ENCODE measurements at places on chromosomes 4 and X.

DNA sequence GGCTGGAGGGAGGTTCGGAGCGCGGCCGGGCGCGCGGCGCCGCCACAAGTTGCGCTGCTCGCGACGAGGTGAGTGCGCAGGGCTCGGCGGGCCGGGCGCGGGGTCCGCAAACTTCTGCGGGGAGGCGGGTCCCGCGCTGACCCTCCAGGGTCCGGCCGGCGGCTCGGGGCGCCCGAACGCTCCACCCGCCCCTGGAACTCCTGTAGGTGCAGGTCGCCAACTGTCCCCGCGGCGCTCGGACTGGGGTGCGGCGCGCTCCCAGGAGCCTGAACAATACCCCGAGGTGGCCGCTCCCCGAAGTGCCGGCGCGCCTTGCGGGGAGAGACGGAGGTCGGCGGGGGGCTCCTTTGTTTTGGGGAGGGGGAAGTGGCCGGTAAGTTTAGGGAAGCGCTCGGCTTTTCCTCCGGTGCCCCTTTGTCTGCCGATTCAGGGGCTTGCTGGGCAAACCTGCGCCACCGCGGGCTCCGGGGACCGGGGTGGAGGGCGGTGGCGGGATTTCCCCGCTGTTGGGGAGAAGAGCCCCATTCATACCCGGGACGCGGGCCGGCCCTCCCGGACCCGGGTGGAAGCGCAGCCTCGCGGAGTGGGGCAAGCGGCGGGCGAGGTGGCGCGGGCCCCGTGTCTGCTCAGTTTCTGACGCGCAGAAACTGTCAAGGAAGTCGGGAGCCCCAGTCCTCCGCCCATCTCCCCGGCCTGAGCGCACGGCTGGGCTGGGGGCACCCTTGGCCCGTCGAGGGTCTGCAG lies 694 bp downstream of the TBL1X start:
- DNase-seq: no peak

DNA sequence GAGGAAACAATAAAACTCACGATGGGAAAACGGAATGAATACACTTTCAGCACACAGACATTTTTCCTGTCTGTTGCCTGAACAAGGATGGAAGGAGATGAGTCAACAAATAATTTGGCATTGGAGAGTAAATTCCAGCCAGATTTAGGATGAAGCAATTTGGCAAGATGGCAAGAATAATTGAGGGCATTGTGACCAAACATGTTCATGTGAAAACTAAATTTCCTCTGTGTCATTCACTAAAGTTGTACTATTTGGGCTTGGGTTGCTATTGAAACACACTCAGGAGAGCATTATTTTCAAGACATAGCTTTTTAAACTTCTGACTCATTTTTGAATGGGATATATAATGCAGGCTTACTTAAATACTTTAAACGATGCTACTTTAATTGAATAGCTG lies 1614.4 kb downstream of the PCDH19 start:
- DNase-seq: peak; percentile 2

- no peak for DNase-seq
These were observed at the start of gene TREX2 for GRCh38 chrX:153445856-153446635. Gene TREX2, minus strand, starts transcription at chrX:153446056. Its CDS starts 626 bp downstream, at chrX:153445430.

GRCh38 chr4:14254252-14254651 lies 626.7 kb upstream of the BOD1L1 start:
- DNase-seq: no peak

DNA sequence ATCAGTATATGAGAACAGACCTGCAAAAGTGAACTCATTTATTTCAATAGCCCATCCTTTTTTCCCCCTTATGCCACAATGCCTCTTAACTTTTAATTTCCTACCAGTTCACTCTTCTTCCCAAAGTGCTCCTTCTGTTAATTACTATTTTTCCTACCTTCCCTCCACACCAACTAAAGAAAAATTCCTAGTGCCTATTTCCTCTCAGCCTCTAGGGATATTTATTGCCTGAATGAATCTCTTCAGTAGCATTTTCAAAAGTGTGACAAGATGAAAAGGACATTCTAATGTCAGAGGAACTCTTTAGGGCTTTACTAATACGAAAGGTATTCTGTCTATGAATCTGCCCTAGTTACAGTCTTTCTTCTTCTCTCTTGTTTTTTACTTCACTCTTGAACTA lies 181.1 kb upstream of the SPRY1 start:
- DNase-seq: no peak

DNA sequence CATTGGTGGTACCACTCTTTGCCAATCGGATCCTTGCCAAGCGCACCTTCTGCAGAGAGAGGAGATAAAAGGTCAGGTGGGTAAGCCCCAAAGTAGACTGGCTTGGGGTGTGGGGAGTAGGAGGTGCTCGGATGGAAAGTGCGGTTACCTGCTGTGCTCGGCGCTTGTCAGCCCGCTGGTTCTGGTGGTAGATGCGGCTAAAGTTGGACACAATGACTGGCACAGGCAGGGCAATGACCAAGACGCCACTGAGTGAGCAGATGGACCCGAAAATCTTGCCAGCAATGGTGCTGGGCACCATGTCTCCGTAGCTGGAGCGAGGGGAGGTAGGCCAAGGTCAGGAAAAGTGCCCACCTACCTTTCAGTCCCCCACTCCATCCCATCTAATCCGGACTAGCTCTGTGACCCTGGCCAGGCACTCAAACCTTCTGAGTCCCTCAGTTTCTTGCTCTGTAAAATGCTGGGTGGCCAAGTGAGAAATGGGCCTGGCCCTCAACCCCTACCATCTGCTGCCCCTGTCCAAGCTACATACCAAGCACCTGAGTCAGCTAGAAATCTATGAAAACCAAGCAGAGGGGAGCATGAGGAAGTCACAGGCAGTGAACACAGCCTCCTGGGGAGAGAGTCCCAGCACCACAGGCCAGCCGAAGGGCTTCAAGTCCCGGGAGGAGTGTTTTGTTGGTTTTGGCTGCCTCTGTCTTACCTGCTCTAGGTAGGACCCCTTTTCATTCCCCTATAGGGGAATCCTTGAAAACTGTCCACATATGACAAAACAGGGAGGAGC lies 4.7 kb downstream of the KCND1 start:
- no peak for DNase-seq

GRCh38 chr4:14091966-14092365 lies 464.4 kb upstream of the BOD1L1 start:
- no peak for DNase-seq

DNA sequence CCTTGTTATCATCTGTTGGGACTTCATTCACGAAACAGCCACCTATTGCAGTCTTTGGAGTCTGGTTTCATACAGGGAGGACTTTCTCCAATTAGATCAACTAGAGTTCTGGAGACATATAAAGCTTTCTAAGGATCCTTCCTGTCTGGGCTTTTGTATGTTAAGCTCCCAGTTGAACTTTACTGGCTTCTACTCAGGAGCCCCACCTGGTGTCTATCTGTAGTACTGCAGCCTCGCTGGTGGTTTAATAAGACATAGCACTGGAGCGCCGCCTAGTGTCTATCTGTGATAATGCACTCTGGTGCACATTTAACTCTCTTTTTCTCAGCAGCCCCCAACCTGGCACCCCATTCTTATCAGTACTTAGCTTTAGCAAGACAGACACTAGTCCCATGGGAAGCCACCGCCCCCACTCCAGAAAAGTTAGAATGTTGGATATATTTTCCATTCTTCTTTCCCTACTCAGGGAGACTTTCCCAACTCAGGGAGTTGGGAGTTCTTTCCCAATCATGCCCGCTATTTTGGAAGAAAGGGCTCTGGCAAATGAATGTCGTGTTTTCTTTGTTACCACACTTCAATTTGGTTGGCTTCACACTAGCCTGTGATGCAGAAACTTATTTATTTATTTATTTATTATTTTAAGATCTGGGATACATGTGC lies 36.9 kb upstream of the SYTL4 start:
- DNase-seq: peak; percentile 33

- no peak for DNase-seq
These were observed 18.1 kb downstream of the OFD1 start for GRCh38 chrX:13752646-13753045.

DNA sequence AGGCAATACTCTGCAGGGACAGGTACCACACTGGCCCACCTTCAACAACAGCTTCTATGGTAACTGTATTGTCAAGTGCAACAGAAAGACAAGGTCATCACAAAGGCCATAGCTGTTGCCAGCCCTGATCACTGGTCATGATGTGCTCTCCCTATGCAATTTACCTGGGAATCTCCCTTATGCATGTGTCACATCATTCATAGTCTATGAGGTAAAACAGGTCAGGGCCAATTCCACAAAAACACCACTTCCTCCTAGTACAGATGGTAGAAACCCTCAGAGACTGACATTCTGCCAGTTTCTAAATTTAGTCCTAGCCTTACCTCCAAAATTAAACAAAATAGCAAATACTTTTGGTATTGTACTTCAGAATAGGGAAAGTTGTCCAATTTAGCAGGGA lies 132.8 kb downstream of the MGST2 start:
- no peak for DNase-seq

DNA sequence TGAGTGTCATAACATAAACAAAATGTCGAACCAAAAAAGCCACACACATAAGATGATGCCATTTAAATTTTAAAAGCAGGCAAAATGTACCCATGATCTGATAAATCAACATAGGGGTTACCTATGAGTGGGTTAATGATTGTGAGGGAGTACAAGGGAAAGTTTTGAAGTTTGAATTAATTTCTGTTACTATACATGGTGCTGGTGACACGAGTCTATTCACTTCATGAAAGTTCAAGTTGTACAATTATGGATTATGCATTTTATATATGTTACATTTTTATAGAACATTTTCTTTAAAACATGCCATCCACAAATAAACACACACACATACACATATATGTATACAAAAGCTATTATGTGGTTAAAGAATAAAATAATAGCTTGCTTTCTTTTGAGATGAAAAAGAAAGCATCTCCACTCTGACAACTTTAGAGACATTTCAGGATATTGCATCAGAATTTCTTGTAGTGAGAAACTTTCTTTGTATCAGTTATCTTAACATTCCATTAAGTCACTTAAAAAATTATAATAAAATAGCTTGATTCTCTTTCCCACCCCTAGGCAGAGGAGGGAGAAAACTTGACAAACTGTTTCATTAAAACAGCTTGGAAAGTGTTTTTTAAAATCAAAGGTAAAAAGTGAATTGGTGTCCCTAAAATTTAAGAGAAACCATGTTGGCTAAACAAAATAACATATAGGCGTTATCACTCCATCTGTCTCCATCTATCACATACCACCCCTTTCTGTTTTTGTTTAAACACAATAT lies 891.8 kb upstream of the NDST4 start:
- DNase-seq: no peak

DNA sequence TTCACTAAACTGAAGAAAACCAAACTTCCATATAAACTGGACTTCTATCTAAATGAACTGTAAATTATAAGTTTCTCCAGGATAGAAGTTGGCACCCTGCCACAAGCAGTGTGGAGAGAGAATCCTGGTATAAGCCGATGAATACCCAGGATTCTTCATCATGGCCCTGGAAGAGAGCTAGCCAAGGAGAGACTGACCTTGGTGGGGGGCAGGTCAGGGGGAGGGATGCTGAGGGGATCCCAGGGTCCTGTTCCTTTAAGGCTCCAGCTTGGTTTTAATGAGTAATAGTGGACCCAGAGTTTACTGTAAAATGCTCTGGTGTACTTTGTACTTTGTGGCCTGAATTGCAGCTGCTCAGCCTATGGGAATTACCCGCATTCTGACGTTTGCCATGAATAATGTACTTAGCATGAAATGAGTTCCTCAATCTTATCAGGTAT lies 16.9 kb downstream of the RASSF6 start:
- peak; percentile 45 for DNase-seq

GRCh38 chr4:110034026-110034393 lies 121.3 kb downstream of the EGF start:
- no peak for DNase-seq

DNA sequence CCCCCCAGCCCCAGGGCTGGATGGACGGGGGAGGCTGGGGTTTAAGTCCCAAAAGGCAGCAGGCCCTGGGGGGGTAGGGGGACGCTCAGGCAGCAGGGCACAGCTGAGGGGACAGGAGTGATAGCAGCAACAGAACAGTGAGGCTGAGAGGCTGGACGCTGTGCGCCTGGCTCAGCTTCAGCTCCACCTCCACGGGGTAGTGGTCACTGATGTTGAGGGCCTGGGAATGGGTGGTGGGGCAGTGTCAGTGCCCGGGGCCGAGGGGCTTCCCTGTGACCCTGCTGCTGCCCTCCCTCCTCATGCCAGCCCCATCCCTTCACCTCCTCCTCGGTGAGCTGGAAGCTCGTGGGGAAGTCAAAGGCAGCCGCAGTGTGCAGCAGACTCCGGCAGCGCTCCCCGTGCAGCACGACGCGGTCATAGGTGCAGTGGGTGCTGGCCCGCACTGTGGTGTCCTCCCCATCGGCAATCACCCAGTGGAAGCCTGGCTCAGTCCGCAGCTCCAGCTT lies 4.5 kb downstream of the RPL10 start:
- no peak for DNase-seq

DNA sequence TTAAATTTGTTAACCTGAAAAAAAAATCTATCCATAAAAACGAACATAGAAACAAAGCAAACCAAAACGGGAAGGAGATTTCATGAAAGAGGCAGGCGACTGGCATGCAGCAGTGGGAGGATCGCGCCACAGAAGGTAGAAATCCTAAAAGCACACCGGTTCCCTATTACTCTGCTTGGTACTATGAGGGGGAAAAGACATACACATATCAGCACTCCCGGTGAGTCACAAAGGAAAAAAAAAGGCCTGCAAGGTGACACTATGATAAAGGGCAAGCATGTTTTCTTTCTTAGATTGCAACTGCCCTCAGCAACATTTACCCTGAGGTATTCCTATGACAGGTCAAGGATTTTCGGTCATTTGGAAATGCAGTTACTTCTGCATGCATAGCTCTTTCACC lies 60.6 kb upstream of the NAP1L5 start:
- DNase-seq: no peak

DNA sequence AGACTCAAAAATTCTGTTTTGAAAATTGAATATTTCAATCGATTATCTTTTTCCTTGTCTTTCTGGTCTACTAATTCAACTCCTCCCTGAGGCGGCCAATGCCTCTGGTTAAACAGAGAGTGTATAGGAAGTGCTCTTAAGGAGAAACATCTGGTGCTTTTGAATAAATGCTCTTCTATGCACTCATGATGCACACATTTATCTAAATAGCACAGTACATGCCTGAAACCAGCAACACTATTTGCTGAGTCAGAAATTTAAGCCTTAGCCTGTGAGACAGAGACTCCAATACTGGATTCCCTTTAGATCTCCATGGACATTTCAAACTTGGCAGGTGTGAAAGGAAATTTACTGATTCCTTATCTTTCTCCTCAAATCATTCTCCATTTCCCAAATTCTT lies 118.6 kb downstream of the SLIT2 start:
- DNase-seq: peak; percentile 32

DNA sequence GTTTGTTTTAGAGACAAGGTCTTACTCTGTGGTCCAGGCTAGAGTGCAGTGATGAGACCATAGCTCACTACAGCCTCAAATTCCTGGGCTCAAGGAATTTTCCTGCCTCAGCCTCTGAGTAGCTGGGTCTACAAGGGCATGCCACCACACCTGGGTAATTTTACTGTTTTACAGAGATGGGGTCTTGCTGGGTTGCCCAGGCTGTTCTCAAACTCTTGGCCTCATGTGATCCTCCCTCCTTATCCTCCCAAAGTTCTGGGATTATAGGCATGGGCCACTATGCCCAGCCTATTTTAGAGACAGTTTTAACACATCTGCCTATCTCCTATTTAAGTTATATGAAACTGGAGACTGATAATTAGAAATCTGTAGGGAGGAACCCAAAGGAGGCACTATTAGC lies 53.8 kb downstream of the SPRY1 start:
- no peak for DNase-seq
